Naive thymus-derived CD4-positive, alpha-beta T cell (primary cell): ENCODE measurements at places on chromosomes 5 and 9. TPM values are rescaled to one million over a fixed set of nuclear protein-coding genes. Genes with fewer than 3 reads are reported as not detected.

OMD gene
- total RNA-seq = not detected

SLC1A1 gene
- not detected for total RNA-seq

DNA sequence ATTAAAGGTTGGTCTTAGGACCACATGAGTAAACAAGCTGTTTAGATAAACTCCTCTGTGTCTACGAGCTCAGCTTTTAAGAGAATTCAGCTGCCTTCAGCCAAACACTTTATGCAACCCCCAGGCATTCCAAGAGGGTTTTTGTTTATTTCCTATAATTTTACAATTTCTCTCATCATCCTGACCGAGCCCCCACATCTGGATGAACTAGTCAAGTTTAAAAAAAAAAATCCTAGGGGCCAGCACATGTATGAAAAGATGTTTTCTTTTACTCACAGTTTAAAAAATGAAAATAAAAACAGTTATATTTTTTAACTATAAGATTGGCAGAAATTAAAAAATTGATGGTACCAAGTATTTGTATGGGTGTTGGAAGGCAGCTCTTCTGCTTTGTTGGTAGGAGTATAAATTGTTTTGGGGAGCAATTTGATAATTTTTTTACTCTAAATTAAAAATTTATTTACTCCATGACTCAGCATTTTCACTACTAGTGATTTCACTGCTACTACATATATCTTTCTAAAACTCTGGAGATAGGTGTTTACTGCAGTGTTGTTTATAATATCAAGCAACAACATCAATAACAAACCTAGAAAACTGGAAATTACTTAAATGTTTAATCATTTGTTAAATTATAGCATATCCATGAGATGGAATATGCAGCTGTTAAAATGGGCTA is 18.1 kb downstream of the YTHDC2 start:
- DNase-seq = no peak

DNA sequence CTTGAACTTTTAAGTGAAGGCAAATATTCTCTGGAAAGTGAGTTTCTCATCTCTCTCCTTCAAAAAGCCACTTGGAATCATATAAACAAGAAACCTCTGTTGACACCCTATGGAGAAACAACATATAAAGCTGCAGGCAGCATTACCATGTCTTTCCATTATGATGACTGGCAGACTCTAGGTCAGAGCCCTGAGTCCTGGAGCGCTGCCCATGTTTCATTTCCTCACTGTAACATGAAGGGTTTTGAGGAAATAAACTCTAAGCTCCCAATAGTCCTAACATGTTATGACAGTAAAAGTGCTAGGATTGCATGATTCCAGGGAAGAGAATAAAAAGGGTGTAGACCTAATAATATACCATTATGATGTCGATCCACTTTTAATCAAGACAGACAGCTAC is 220.6 kb downstream of the CTNND2 start:
- no peak for DNase-seq

- DNase-seq = no peak
Measured at GRCh38 chr9:135230386-135230765, 142.9 kb downstream of the OLFM1 start.

DNA sequence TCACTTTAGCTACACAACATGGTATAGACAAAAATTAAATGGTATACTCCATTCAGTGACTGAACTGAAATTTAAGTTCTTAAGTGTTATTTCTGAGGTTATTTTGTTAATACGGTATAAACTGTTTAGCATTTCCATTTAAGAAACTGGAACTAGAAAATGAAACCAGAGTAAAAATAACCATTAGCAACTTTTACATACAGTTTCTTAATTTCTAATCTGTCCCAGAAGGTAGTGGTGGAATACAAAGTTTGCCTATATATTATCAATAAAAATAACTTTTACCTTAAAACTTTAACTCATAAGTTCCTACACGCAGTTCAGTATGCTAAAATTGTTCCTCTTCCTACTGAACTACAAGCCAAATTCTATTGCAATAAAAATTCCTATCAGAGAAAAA is 10.3 kb downstream of the GOLPH3 start:
- DNase-seq = no peak

- DNase-seq = no peak
Measured at GRCh38 chr5:437281-437771, 5.7 kb upstream of the EXOC3 start.
